ENCODE measurements at places on chromosomes 11 and 22.

DNA sequence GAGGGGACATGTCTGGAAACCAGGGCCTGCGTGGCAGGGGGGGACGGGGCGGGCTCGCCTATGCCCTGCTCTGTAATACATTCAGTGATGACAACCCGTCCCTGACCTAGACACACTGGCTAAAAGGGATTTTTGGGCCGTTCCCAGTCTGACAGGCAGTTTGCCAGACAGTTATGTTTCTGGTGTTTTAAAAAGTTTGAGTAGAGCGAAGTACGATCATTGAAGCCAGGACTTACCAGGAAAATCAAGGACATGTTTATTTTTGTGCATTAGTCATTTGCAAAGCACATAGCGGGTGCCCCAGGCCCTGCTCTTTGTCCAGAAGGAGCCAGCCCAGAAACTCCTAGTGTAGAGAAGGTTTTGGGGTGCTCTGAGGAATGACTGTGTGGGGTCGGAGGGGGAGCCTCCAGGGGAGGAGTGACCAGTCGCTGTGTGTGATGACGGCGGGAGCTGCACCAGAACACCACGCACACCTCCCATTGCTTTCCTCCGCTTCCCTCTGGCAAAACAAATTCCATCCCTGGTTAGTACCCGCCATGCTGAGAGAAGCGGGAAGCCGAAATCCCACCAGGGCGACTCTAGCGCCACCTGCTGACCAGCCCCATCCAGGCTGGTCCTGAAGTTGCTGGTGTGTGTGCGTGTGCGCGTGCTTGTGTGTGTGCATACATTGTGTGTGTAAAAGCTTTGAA, 50.8 kb downstream of the FBLN1 start:
- DNase-seq: peak; percentile 14

DNA sequence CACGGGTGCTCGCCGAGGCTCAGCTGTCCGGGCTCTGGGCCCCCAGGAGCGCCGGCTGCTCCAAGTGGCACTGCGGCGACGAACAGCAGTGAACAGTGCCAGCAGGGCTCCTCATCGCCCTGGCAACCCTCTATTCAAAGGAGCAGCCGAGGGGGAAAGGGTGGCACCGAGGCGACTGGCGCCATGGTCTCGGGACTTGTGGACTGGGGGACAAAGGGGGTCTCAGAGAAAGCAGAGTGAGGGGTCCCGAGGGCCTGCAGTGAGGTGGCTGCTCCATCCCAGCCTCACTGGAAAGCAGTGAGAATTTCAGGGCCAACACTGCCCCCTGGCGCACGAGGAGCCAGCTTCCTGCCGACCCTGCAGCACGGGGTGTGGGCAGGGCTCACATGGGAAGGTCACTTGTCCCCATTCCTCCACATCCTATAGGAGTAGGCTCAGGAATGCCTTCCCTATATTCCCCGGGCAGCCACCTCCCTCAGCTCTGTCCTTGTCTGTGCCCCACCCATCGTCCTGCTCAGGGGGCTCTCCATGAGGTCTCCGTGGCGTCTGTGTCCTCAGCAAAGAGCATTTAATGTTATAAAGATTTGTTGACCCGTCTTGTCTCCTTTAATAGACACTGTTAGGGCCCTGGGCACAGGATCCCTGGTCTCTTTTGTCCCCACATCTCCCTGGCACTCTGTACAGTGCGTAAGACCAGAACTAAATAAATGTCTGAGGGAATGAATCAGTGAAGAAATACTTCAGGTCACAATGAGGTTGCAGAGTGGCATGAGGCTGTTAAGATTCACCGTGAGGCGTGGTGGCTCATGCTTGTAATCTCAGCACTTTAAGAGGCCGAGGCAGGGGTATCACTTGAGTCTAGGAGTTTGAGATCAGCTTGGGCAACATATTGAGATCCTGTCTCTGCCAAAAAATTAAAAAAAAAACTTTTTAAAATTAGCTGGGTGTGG, 26.4 kb downstream of the LRFN4 start:
- no peak for DNase-seq

GRCh38 chr11:36037031-36037430, 93.2 kb downstream of the LDLRAD3 start:
- DNase-seq: no peak

DNA sequence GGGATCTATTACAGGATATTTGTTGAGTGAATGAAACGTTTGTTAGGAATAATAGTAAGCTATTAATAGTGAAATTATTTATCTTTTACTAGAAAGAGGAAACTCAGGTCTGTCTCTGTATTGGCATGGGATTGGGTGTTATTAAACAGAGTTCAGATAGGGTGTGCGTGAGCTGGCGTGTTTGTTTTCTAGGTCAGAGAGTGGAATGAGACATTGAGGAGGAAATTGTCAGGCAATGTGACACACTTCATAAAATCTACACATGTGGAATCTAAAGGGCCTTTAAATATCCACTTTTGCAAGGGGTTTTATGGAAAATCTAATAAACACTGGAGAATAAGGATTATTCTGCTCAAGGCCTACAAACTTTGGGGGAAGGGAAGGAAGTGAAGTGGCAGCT, 552.9 kb downstream of the NTM start:
- DNase-seq: no peak

DNA sequence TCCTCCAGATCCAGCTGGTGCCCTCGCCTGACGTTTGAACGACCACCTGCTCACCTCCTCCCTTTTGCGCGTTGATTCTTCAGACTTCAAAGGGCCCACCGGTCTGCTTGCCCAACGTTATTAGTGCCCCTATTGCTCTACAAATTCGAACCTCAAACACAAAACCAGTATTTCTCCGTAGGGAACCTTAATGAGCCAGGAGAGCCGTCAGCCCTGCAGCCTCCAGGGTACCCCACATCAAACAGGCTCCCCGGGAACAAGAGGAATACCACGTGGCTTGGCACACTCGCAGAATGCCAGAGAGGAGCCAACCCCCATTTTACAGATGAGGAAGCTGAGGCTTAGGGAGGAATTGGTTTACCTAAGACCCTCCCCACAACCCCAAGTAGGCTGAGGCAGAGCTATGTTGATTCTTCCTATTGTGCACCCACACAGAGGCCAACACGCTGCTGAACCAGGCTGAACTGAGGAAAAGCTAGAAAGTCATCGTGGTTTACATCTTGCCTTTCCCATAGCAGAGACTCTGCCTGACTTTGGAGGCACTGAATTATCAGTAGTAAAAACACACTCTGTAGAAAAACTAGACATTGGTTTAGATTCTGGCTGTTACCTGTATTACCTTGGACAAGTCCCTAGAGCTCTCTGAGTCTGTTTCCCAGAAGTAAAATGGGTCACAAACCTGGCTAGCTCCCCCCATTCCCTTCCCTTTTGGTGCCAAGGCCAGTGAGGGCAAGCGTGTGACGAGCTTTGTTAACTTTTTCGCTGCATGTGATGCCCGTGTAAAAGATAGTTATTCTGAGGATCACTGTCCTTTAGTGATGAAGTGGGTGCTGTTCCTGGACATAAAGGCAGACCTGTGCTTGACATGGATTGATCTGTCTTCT, 764 bp downstream of the TKFC start:
- DNase-seq: no peak

- no peak for DNase-seq
Measured at GRCh38 chr11:82776377-82776776, 42.7 kb upstream of the FAM181B start.

GRCh38 chr11:44269369-44270351, 40.3 kb downstream of the ALX4 start:
- no peak for DNase-seq

All from stimulated activated CD8-positive, alpha-beta memory T cell treated with anti-CD3 and anti-CD28 coated beads, Interleukin-4, amount 100 ng/mL, for 4 hours (primary cell).